ENCODE measurements at places on chromosomes 7 and 10.
A peak's percentile ranks its signal among the peaks of the same experiment; 100 is the strongest.

DNA sequence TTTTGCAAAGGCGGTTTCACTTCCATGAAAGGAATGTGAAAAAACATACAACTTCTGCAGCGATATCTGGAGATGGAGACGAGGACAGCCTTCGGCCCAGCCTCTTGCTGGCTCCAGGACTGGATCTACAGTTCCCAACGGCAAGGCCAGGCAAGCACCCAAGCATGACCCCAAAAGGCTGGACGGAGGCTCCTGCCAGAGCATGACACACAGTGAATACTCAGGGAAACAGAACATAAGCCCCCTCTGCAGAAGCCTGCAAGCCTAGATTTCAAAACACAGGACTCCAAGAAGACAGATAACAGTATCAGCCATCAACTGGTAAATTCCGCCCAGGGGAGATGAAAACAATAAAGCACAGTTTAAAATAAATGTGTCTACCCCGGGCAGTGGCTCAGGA lies 3.3 kb upstream of the LRRC27 start:
- no peak for DNase-seq

GRCh38 chr10:33087152-33087551 lies 129.1 kb upstream of the ITGB1 start:
- DNase-seq, result no peak

GRCh38 chr7:5332579-5332978 lies 49.8 kb downstream of the SLC29A4 start:
- no peak for DNase-seq

DNA sequence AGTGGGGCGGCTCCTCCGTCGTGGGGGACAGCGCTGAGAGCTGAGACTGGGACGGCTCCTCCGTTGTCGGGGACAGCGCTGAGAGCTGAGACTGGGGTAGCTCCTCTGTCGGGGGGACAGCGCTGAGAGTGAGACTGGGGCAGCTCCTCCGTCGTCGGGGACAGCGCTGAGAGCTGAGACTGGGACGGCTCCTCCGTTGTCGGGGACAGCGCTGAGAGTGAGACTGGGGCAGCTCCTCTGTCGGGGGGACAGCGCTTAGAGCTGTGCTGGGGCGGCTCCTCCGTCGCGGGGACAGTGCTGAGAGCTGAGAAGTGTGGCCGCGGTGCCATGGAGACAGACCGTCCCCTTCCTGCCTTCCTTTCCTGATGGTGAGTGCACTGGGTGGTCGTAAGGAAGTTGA lies 136.4 kb downstream of the DYNC2I1 start:
- no peak for DNase-seq

DNA sequence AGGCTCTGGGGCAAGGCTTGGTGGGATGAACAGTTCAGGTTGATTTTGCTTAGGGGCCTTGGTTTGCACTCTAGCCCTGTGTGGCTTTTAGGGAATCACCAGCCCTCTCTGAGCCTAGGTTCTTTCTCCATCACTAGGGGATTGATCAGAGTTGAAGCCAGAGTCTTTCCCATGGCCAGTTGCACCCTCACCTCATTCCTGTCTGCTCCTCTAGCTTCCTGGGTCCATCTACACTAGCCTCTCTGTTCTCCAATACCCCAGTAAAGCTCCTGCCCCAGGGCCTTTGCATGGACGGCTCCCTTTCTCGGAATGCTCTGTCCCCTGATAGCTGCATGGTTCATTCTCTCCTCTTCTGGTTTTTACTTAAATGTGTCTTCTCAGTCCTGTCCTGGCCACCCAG lies 40.4 kb downstream of the SORCS3 start:
- no peak for DNase-seq

DNA sequence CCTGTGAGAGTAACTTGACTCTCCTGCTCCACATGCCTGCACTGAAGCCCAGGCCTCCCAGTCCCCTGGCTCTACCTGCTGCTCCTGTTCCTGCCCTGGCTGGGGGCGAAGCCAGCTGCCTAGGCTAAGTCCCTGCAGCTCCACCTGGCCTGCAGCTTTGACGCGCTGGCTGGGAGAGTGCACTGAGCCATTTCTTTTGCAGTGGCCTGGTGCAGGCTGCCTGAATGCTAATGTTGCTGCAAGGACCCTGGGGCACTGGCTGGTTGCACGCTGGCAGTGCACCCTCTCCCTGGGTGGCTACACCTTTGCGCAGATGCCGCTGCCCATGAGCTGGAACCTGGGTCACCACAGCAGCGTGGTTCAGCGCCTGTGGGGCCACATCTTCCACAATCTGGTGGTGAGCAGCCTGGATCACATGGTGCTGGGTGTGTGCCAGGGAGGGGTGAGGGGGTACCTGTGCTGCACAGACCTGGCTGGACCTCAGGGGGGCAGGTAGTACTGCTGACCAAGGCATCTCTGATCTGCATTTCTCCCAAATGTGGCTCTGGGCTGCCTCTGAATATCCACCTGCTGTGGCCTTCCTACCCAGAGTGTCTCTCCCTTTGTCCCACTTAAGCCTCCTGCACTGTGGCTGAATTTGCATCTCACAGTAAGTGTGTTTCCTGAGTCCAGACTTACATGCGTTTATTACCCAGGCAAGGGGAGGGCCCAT lies 20.0 kb downstream of the IMPDH1 start:
- no peak for DNase-seq

DNA sequence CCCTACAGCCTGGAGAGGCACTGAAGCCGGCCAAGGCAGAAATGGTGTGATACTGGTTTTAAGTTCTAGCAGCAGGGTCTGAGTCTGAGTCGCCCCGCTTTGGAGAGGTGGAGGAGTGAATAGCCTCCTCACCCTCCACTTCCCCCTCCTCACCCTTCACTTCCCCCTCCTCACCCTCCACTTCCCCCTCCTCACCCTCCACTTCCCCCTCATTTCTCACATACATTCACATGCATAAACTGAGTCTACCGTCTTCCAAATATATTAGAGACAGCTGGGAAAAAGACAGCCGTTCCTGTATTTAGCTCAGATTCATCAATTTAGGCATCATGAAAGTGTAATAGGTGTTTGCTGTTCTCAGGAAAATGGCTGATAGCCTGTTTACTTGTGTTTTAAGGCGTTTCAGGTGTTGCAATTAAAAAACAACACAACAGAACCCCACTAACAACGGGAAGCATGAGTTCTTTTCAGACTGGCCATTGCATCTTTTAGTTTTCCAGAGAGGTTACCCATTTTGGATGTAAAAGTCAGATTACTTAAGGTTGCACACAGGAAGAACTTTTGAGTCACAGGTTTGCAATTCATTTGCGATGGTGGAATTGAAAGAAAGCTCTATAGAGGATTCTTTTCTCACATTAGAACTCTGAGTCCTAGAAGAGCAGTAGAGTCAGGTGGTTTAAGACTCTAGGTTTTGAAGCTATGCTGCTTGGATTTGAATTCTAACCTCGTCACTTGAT lies 861 bp downstream of the NRBF2 start:
- no peak for DNase-seq

DNA sequence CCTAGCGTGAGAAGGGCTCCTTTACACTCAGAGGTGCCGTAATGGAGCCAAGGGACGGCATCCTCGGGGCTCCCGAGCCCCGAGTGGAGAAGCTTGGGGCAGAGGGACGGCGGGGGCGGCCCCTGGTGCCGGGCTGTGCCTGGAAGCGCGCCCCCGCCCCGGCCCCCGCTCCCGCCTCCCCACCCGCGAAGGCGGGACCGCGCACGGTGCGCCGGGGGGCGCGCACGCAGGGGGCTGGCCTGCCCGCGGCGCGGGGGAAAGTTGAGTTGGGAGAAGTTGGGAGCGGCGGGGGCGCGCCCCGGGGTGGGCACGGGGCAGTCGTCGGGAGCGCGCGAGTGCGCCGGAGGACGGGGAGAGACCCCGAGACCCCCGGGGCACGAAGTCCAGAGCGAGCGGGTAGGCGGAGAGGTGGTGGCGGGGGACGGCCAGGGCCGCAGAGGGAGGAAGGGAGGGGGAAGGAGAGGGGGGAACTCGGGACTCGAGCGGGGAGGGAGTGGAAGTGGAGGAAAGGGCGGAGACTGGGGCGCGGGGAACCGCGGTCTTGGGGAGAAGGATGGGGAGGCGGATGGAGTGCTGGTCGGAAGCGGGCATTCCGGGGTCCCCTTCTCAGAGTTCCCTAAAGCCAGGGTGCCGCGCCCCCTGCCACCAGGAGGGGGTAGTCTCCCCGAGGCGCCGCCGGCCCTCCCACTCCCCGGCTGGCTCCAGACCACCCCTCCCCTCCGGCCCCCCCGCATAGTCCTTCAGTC lies at the start of gene SLC4A2:
SLC4A2 (plus strand) TSS at position 223 of the 746 bp plus-strand sequence. CDS start 2,399 bp downstream, outside the sequence.
- DNase-seq, result peak; percentile 46

GRCh38 chr7:138948403-138948802 lies 32.8 kb downstream of the KIAA1549 start:
- no peak for DNase-seq

GRCh38 chr7:145092766-145093165 lies 256.9 kb upstream of the TPK1 start:
- DNase-seq, result no peak

DNA sequence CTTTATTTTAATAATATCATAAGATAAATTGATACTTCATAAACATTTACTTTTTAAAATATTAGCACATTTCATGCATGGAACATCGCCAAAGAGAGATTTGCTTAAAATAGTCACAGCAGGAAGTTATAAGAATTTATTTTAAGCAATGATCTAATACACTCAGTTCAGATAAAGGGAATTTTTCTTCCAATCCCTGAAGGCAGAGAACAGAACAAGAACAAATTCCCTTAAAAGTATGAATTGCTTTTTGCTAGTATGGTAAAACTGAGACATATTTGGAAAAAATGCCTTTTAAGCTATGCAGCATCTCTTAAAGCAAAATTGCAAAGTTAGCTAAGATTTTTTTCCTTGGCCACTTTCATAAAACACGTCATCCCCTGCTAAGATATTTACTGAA lies 91.0 kb downstream of the SEMA3D start:
- no peak for DNase-seq

GRCh38 chr10:52212802-52213201 lies 101.3 kb upstream of the DKK1 start:
- DNase-seq, result no peak

GRCh38 chr10:122044713-122045112 lies 55.8 kb downstream of the TACC2 start:
- DNase-seq, result no peak

DNA sequence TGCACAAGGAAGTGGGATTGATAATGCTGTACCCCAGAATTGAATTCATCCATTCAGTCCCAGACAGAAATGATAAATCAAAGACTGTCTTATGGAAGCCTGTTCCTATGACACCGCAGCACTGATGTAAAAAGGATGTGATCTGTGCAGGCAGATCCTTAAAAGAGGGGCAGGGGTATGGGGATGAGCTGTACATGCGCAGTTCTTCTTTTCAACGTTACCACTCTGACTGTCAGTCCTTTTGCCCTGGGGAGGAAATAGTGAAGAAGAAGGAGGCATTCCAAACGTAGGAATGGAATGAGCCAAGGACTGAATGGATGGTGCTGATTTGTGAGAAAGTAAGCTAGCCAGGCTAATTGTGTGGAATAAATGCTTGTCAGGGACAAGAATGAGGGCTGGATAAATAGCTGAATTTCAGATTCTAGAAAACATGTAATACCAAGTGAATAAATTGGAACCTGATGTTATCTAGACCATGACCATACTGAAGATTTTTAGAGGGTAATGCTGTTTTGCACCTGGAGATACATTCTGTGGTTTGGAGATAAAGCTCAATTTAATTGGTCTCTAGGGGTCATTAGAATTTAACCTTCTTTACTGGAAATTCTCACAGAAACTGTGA lies 509.3 kb downstream of the SORCS3 start:
- DNase-seq, result no peak

DNA sequence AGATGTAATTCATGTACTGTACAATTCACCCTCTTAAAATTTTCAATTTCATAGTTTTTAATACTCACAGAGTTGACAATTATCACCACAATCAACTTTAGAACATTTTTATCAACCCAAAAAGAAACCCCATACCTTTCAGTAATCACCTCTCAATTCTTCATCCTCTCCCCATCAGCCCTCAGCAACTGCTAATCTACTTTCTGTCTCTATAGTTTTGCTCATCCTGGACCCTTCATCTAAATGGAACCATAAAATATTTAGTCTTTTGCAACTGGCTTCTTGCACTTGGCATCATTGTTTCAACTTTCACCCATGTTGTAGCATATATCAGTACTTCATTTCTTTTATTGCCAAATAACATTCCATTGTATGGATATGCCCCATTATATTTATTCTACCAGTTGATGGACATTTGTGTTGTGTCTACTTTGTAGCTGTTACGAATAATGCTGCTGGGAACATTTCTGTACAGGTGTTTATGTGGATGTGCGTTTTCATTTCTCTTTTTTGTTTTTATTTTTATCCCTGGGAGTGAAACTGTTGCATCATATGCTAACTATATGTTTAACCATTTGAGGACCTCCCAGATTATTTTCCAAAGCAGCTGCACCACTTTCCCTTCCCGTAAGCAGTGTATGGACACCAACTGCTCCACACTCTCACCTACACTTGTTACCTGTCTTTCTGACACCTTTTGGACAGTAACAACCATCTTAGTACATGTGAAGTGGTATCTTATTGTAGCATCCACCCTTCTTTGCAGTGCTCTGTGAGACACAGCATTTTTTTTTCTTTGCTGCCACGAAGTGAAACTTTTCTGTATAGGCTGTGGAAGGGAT lies 65.4 kb upstream of the APBB1IP start:
- DNase-seq, result no peak

- no peak for DNase-seq
Observed at GRCh38 chr10:27717224-27717623, 28.4 kb downstream of the MKX start.

GRCh38 chr7:48667407-48667806 lies 256.9 kb upstream of the CDC14C start:
- DNase-seq, result no peak

- no peak for DNase-seq
Observed at GRCh38 chr7:136009488-136010079, 32.4 kb upstream of the MTPN start.

GRCh38 chr10:48744587-48744986 lies 59.9 kb downstream of the WDFY4 start:
- no peak for DNase-seq

DNA sequence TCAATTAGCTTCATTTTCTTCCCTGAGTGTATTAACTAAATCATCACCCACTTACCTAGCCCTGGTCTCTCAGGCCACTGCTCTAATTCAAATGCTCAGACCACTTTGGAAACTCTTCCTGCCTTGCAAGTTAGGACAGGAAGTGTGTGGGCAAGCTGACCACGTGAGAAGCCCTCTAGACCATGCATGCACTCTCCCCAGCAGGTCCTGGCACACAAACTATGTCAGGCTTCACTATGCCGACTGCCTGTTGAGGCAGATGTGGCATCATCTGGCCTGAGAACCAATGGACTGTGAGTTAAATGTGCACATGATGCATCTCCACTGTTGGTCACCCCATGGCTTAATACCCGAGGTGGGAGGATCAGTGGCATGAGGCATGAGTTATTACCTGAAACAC lies 439.6 kb downstream of the GRID1 start:
- DNase-seq, result no peak

GRCh38 chr7:37577901-37578300 lies 105.7 kb upstream of the GPR141 start:
- DNase-seq, result no peak

GRCh38 chr7:100612730-100613390 lies 520 bp downstream of the MOSPD3 start:
- DNase-seq, result no peak

GRCh38 chr7:151832138-151832537 lies 44.8 kb downstream of the PRKAG2 start:
- DNase-seq, result no peak
